T-helper 1 cell (primary cell): ENCODE measurements at places on chromosomes 3 and 15.

GRCh38 chr3:34676436-34676835 lies 878.0 kb downstream of the PDCD6IP start:
- no peak for DNase-seq

- DNase-seq: no peak
These were observed 53.7 kb downstream of the PDIA5 start for GRCh38 chr3:123120573-123120972.

GRCh38 chr3:37136067-37136466 lies 38.3 kb downstream of the LRRFIP2 start:
- DNase-seq: no peak

- peak; percentile 1 for DNase-seq
These were observed 781 bp upstream of the DAG1 start for GRCh38 chr3:49469037-49469935.

GRCh38 chr15:59170295-59171066 lies 36.2 kb upstream of the LDHAL6B start:
- DNase-seq: no peak

- no peak for DNase-seq
These were observed 113.3 kb upstream of the PHLDB2 start for GRCh38 chr3:111745786-111746185.

DNA sequence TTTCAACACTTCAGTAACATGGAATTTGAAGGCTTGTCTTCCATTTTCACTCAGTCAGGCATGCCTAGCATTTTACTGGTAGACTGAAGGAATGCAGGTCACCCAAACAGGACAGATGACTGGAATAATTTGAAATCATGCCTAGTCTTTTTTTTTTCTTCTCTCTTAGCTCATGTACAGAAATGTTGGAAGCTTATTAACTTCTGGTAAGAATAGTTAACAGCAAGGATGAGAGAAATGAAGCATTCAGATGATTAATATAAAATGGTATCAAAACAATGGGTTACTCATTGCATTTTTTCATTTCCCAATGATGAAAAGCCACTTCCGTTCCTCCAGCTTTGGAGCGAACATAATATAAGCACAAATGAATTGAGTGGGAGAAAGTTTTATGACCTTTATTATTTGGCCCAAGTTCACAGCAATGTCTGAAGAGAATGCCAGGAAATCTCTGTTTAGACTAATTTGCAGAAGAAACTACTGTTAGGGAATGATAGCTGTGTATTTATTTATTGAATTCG lies 431.6 kb upstream of the RASGRP1 start:
- no peak for DNase-seq

DNA sequence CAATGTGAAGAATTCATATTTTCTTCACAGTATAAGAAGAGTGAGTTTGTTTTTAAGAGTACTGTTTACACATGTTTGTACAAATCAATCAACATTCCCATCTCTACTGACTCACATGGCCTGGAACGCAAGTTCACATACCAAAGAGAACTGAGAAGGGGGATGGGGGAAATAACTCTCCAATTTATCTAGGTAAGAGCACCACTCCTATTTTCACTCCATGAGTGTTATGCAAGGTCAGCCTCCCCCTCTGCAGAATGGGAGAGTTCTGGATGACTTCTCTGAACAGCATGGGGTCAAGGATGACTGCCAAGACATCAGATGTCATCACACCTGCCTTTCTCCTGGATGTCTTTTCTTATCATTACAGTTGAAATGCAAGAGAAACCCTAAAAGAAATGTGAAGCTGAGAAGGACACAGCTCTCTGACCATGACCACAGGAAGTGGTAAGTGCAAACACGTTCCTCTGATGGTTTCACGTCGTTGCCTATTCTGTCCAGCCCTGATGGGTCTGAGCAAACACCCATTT lies 95.2 kb downstream of the SEMA6D start:
- DNase-seq: no peak

DNA sequence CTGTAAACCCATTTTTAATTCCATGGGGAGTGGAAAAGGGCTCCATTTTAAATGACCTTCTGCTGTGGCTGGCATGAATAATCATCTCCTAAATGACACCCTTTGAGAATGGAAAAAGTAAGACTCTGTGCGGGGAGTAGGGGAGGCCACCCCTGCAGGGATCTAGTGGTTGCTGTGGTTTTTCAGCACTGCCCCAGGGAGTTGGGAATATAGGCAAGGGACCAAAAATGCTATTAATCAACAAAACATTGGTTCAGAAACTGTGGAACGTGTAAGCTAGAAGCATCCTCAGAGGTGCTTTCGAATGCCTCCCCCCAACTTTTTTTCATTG lies 30.1 kb upstream of the ADAMTS7 start:
- DNase-seq: no peak

DNA sequence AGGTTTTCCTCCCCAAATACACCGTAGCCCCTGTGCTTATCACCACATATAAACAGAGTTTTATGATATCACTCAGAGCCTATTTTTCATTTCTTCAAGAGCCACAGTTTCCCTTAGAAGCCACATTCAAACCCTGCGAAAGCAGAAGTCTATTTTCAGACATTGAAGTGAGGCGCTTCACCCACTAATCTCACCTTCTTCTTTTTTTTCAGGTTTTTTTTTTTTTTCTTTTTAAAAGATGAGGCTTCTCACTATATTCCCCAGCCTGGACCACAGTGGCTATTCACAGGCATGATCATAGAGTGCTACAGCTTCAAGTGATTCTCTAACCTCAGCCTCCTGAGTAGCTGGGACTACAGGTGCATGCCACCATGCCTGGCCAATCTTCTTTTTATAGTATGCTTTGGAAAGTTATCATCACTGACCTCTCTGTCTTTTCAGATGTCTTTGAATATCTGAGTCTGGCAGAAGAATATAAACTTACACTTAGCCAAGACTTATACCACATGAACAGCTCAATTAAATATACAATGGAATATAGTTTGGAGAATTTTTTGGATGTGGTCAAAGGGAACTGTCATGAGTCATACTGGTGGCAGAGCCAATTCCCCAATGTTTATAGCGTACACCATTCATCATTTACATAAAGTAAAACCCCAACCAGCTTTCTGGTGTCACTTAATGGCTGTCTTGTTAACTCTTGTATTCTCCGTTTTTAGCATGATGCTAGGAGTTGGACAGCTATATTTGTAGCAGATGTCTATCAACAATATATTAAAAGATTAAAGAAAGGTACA lies 59.7 kb upstream of the CCDC50 start:
- DNase-seq: no peak

- DNase-seq: no peak
These were observed 21.0 kb downstream of the GLB1 start for GRCh38 chr3:33075995-33076394.

GRCh38 chr3:58606693-58607092 lies 29.5 kb upstream of the FAM107A start:
- DNase-seq: no peak

- DNase-seq: no peak
These were observed 469.9 kb downstream of the GBE1 start for GRCh38 chr3:81291586-81291985.

- no peak for DNase-seq
These were observed 186.9 kb upstream of the STAC start for GRCh38 chr3:36193448-36193847.

DNA sequence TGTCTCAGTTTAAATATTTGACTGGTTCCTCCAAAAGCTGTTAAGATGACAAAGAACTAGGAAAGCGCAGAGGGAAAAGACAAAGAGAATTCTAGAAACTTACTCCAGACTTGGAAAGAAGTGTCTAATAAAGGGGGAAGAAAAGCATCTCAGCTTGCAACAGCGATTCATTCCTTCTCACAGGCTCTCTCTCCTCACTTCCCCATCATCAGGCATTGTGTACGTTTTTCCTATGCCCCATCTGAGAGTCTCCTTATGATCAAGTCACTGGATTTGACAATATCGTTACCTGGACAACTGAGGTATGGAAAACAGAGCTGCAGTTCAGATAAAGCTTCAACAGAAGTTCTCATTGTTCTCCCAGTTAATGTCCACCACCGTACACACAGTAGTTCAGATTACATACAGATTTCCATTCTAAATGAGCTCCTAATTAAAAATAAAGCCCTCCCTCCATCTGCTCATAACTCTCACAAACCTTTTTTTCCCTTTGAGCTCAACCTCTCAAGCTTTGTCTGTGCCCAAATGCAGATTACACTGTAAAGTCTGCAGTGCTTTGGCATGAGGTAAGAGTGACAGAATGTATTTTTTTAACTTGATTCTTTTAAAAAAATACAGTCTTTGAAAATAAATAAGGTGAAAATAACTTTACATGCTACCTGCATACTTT lies 254.4 kb upstream of the THBS1 start:
- DNase-seq: no peak

- DNase-seq: no peak
These were observed 28.9 kb upstream of the BHLHE40 start for GRCh38 chr3:4950351-4950784.

- DNase-seq: no peak
These were observed 641.4 kb downstream of the PDCD6IP start for GRCh38 chr3:34439796-34440195.

DNA sequence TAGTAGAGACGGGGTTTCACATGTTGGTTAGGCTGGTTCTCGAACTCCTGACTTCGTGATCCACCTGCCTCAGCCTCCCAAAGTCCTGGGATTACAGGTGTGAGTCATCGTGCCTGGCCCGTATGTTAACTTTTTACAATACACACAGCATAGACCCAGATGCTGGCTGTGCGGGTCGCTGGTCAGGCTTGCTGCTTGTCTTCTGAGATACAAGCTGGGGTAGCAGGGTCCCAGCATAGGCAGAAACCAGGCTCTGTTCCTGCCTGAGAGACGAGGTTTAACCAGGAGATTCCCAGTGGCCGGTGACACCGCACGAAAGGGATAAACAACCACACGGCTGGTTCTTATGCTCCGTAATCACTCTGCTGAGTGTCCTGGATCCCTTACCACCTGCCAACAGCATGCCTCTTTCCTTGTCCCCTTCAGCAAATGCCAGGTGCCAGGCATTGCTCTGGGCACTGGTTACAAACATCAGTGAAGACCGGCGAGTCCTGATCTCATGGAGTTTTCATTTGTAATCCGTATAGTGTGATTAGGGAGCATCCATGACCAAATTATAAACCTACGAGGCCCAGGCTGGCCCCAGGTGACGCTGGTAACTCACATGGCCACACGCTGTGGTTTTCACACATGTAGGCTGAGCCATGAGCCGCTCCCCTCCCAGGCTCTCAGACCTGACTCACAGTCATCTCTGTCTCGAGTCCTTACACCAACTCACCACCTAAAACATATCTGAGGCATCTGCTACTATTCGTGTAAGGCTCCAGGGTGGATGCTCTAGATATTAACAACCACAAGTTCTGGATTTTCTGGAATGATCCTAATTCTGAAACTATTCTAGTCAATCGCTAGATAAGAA lies 125.7 kb downstream of the PDZRN3 start:
- no peak for DNase-seq

- DNase-seq: no peak
These were observed 61.0 kb downstream of the TOP2B start for GRCh38 chr3:25603703-25604102.

DNA sequence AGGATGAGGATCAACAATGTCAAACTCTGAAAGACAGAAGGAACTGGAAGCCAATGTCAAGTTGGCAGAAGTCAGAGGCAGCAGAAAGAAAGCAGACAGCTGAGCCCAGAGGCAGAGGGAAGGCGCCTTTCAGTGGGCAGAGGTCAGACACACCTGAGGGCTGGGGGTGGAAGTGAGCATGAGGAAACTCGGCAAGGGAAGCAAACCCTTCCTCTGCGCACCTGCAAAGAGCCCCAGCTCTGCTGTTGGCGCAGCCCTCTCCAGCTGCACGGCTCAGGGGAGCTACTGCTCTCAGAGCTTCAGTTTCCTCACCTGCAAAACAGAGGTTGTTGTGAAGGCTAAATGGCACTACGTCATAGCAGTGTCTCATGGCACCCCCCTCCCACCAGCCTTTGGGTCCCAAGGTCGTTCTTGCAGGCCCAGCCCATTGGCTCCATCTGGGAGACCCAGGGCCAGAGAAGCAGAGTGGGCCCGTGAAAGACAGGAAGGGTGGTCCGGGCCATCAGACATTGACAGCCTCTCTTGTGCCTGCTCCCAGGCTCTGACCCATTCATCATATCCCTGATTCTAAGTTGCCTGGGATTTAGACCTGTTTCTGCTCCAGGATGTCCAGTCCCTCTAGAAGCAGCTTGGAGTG lies 53.3 kb upstream of the SLC6A11 start:
- no peak for DNase-seq

GRCh38 chr3:51391566-51392354 lies 675 bp downstream of the RBM15B start:
- DNase-seq: peak; percentile 37

- no peak for DNase-seq
These were observed 62.4 kb upstream of the TRPM1 start for GRCh38 chr15:31163769-31164572.

GRCh38 chr3:18334837-18335601 lies 90.1 kb downstream of the SATB1 start:
- DNase-seq: no peak

DNA sequence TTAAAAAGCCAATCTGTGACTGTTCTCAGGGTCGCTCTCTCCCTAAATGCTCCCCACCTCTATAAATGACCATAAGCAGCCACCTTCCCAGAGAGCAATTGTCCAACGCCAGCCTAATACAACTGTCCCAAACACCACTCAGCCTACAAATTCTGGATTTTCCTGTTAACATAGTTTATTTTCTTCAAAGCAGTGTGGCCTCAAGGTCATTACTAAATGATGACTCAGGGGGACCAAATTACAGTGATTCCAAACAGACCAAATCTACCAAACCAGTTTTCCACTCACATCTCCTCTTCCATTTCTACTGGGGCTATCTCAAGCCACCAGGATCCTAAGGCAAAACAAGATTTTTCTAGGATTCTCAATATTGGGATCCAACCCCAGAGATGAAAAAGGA lies 22.5 kb downstream of the HEXA start:
- no peak for DNase-seq

GRCh38 chr3:54994111-54994513 lies 66.3 kb upstream of the LRTM1 start:
- no peak for DNase-seq

DNA sequence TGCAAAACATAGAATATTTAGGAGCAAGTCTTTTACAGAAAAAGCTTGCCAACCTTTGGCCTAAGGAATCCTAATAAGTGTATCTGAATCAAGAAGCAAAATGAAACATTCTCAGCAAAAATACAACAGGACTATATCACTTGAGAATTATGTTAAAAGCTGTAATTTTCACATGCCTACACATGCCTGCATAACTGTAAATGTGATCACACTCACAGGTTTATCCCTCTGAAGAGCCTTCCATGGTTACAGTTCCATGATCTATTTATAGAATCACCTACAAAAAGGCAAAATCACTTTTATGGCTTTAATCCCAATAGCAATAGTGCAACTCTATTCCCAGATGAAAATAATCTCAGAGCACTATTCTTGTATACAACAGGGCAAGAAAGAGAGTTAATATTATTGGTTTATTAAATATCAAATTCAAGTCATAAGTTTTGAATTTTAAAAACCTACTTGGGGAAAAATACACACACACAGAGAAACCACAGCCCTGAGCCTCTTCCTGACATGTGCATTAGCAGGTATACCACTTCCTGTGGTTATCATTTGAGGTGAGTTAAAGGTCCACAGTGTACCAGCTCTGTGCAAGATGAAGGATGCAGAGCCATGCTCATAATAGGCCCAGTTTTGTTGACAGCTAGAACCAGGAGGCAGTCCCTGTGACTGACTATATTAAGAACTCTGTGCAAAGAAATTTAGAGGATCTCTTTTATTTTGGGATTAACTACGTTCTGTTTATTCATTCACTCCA lies 252.5 kb upstream of the TGFBR2 start:
- DNase-seq: no peak

GRCh38 chr3:183764847-183765731 lies 60.3 kb downstream of the MAP6D1 start:
- no peak for DNase-seq

GRCh38 chr3:64932666-64933342 lies 245.0 kb upstream of the ADAMTS9 start:
- DNase-seq: no peak
